ENCODE measurements at places on chromosomes 11 and 22.

DNA sequence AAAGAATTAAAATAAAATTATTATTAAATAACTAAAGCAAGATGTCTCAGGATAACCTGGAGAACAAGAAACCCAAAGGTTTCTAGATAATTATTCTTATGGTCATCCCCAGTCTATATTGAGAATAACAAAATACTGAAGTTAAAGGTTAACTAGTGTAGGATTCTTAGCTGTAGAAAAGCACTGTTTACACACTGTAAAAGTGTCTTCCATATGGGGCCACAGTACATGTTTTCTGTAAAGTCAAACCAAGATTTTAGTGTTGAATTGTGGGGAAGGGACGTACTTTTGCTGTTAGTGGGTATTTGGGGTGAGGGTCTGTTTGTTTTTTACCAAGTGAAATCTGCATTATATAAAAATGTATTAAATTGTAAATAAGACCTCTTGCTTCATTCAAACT lies 47.5 kb upstream of the SOX6 start:
- DNase-seq: no peak

GRCh38 chr11:61963016-61963281 lies 4.5 kb downstream of the FTH1 start:
- DNase-seq: no peak

GRCh38 chr11:78205691-78206090 lies 17.0 kb downstream of the USP35 start:
- DNase-seq: no peak

DNA sequence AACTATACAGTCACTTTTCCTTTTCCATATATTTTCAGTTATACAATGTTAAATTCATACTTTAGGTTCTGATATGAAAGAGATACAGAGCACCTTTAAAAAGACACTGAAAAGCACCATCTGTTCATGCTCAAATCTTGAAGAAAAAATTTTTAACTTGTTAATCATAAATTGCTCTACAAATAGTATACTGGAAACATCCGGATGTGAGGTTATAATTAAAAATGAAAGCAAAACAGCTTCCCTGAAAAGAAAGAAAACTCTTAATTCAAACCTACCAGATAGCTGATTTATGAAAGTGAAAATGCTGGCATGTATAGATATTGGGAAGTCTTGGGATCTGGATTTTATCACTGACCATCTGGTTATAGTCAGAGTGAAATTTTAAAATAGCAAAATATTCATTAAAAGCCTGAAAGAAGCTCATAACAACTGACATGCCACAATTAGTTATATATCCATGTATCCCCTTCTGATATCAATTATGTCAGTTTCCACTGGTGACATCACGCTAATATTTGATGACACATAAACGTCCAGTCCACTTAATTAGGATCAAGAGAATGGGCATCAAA lies 740.0 kb downstream of the DLG2 start:
- DNase-seq: no peak

DNA sequence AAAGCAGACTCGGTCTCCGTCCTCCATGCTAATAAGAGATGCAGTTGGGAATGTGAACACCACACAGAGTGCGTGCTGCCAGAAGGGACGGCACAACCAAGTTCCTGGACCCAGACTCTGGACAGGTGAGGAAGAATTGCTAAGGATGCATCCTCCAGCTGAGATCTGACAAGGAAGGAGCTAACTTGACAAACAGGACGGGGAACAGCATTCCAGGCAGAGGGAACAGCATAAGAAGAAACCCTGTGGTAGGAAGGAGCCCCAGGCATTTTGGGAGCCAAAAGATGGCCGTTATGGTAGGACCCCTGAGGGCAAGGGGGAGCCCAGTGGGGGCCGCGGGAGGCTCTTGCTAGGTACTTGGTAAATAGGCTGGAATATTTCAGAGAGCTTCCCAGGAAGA lies 6.0 kb downstream of the OSM start:
- no peak for DNase-seq

GRCh38 chr11:8032122-8032521 lies 45.0 kb downstream of the EIF3F start:
- DNase-seq: no peak

- DNase-seq: no peak
Observed at GRCh38 chr11:83613767-83614121, 327.6 kb upstream of the CCDC90B start.

All from HTR-8/SVneo (cell line).